ENCODE measurements at places on chromosomes 6 and 20.

DNA sequence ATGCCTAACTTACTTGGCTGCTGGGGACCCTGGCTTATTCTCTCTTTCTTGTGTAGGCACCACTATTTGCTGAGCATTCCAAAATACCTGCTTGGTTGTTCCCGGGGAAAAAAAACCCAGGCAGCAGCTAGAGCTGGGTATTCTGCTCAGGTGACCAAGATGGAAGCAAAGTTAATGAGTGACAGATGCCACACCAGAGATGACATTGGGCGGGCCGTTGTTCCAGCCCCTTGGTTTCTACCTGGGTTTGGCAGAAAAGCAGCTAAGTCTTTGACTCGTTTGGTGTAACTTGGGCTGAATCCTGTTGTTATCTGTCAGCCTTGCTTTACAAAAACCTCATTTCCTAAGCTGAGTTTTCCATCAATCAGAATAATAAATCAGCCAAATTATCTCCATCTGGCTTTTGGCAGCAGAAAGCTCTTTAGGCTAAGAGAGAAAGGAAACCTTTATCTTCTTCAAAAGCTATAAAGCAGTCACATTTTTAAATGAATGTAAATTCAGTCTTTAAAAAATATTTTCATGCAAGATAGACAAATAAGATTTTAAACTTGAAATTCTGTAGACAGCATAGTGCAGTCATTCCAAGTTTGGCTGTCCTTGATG is 202.0 kb upstream of the GMDS start:
- no peak for DNase-seq

DNA sequence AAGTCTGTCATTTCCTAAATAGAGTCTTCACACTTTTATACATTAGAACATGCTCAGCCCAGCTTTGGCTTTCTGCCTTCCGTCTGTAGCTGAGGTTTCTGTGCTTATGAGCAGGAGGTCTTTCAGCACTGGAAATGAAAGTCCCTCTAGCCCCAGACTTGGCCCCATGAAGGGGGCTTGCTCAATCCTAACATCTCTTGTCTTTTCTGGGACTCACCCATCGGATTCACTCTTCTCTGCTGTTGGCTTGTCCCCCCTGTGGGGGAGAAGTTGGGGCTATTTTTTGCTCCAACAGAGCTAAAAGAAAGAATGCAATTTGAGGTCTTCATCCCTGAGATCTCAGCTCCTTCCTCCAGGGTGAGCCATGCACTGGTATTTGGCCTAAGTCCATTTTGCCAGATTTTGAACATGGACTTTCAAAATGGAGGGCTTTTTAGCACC is 177.7 kb downstream of the MRPL14 start:
- DNase-seq = no peak

DNA sequence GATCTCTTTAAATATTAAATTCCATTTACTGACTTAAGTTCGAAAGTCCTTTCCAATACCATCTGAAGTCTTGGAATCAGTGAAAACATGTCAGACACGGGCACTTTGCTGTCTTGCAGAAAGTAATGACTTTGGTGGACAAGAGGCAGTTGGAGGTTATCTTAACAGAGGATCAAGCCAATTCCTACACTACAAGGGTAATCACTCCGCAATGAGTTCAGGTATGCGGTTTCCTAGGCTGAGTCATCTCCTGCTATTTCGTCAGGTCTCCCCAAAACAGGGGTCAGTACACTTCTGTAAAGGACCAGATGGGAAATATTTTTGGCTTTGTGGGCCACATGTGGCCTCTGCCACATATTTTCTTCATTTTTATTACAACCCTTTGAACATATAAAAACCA is 656.6 kb downstream of the KIF16B start:
- no peak for DNase-seq

DNA sequence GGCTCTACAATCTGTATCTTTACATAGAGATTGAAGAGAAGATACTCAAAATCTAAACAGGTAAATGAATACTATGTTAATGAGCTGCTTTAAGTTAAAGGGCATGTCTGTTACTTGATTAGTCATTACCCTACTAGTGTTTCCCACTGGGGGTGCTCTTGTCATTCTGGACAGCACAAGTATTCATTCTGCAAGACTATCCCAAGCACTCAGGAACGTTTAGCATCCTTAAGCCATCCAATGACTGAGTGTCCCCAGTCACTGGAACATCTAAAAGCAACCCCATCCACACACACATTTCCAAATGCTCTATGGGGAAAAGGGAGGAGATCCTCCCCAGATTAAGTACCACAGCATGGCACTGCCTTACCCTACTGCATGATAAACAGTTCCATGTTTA is 25.7 kb downstream of the EZR start:
- no peak for DNase-seq

GRCh38 chr6:53172468-53172803 is 23.8 kb upstream of the GCM1 start:
- DNase-seq = no peak

Data from kidney (tissue), 22 donors.